Activated CD8-positive, alpha-beta memory T cell treated with anti-CD3 and anti-CD28 coated beads, Interleukin-2, amount 10 ng/mL, durations not matched to agents 7 days and 5 days (primary cell): ENCODE measurements at places on chromosomes 3 and 15.

- no peak for DNase-seq
These were observed 11.5 kb downstream of the ITPR1 start for GRCh38 chr3:4504340-4505261.

- peak; percentile 41 for DNase-seq
These were observed 61.9 kb downstream of the BTLA start for GRCh38 chr3:112437146-112438022.

DNA sequence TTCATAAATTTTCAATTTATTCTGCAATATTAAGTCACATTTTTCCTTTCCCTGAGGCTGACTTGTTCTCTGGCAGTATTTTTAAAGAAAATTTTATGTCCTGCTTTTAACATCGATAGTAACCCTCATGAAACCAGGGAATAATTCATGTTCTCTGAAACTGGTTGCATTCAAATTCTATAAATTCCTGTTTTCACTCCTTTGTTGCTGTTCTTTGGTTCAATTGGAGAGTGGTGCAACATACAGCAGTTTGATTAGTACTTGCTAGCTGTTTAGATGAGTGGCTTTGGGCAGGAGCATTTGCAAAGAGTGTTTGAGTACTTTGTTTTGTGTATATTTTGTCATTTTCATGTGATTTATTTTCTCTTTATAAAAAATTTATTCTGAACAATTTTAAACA lies 19.2 kb downstream of the ZIC1 start:
- no peak for DNase-seq

DNA sequence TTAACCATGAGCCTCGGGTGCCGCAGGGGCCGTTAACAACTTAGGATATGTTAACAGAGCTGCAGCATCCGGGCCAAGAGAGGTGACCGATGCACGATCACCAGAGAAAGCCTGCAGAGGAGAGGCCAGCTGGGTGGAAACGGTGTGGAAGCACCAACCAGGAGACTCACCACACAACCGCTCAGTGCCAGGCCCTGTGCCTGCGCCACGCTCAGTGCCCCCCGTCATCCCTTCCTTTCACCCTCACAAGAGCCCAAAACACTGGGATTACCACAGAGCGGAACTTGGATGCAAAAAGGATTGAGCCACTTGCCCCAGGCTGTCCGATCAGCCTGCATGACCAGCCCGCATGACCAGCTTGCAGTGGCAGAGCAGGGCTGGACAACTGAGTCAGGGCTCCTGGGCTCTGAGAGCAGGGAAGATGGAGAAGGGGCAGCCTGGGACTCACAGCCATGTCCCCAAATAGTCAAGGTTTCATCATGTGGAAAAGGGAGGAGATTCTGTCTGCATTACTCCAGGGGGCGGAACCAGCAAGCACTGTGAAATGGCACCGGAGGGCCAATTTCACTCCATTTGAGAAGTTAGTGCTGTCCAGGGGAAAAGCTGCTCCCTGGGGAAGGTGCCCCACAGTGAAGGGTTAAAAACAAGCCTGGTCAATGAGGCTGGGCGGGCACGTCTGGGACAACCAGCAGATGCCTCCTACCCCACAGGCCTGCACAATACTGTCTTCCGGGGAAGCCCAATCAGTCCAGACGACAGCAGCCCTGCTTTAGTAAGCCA lies 156.8 kb downstream of the ATP10A start:
- DNase-seq: no peak

DNA sequence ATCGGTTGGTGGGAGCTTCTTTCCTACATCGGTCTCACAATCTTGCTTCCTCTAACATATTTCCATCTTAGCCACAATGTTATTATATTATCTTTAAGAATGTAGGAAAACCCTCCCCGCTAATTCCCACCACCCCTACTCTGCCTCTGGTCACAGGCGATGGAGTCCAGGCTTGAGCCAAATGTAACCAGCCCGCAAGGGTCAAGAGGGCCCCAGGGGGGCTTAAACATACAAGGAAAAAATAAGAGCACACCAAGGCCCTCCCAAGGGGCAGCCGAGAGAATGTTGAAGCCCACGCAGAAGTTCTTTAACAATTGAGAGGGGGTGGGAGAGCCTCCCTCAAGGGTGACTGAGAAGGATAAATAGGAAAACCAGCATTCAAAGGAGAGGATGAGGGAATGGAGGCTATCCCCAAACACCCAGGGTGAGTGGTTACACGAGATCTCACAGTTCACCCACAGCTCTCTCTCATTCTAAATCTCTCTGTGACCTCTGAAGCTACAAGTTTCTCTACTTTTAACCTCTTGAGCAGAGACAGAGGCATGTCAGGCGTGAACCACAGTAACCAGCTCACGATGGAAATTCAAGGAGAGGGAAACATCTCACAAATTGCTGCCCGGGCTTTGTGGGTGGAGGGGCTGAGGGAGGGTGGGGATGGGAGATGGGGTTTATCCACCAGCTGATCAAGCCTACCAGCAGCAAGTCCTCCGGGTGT lies 31.4 kb upstream of the UACA start:
- DNase-seq: no peak

DNA sequence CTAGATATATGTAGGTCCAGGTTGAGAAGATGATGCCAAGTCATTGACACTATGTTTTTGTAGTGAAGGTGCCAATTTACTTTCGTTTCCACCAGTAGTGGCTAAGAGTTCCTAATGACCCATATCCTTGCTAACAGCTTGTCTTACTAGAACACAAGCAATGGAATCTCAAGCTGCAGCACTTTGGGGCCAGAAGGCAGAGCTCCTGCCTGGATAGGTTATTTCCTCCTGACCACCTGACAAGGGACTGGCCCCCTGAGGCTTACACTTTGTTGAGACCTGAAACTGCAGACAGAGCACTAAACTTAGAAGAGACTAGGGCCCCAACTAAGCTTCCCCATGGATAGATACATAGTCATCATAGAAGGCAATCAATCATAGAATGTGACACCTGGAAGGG lies 11.7 kb downstream of the ONECUT1 start:
- no peak for DNase-seq

- no peak for DNase-seq
These were observed 96.7 kb upstream of the KCNMB2 start for GRCh38 chr3:178439504-178439903.

DNA sequence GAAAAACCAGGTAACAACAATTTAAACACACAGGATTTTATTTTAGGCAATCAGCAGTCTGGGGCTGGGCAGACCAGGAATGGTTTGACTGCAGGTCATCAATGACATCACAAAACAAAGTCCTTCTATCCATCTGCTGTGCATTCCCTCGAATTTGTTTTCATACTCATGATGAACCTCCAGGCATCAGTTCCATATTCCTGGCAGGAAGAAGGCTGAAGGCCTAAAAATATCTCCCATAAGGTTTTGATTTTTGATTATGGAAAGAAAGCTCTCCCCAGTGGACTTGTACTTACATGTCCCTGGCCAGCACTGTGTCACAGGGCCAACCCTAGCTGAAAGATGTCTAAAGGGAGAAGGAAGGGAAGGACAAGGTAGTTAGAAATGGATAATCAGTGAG lies 107.4 kb downstream of the PEAK1 start:
- DNase-seq: no peak

GRCh38 chr3:195907934-195908693 lies at the start of gene TNK2:
TNK2 (minus strand) TSS chr3:195908551; CDS start chr3:195888588, 19,963 bp downstream.
- peak; percentile 75 for DNase-seq

- no peak for DNase-seq
These were observed 31.0 kb downstream of the NMD3 start for GRCh38 chr3:161252143-161252542.

DNA sequence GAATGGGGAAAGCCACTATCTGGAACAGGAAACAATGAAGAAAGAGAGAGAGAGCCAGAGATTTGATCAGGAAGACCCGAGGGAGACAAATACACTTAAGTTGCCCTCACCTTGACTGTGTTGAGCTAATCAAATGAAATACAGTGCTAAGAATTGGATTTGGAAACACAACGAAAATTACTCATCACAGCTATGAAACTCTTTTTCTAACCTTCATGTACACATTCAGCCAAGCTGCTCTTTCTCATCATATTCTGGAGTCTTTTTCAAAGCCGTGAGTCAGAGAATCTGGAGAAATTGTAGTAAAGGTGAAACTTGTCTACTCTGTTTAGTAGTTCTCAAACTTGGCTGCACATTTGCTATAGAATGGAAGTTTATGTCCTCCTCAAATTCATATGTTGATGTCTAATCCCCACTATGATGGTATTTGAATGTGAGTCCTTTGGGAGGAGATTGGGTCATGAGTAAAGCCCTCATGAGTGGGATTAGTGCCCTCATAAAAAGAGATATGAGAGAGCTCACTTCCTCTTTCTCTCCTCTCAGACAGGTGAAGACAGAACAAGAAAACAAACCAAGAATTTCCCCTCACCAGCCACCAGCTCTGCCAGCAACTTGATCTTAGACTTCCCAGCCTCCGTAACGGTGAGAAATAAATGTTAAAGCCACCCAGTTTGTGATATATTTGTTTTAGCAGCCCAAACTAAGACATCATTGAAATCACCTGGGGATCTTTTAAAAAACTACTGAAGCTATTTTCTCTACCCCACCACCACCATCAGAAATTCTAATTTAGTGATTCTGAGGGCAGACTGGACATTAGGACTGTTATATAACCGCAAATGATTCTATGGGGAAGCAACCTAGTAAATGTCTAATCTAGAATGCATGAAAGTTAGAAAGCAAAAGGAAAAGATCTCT lies 143.6 kb upstream of the GRM7 start:
- DNase-seq: no peak

DNA sequence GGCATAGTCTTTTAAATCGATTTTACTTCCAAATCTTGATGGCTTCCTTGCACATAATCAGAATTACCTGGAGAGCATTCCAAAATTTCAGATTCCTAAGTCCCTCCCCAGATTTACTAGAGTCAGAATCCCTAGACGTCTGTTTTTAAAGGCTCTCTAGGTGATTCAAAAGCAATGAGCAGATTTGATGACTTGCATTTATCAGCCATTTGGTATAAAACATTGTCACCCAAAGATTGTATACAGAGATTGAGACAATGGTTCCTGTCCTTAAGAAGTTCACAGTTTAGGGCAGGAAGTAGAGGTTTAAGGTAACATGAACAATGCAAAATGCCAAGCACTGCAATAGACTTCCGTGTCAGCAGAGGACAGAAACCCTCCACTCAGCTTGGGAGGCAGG lies 2.6 kb upstream of the PYGO1 start:
- no peak for DNase-seq

GRCh38 chr3:31450345-31450744 lies 82.4 kb upstream of the STT3B start:
- no peak for DNase-seq

GRCh38 chr3:12138044-12138443 lies 20.7 kb downstream of the TIMP4 start:
- DNase-seq: peak; percentile 46

- DNase-seq: peak; percentile 19
These were observed 199.8 kb upstream of the RGMA start for GRCh38 chr15:93288728-93289294.

- DNase-seq: no peak
These were observed 51.9 kb downstream of the BBX start for GRCh38 chr3:107574650-107575049.

DNA sequence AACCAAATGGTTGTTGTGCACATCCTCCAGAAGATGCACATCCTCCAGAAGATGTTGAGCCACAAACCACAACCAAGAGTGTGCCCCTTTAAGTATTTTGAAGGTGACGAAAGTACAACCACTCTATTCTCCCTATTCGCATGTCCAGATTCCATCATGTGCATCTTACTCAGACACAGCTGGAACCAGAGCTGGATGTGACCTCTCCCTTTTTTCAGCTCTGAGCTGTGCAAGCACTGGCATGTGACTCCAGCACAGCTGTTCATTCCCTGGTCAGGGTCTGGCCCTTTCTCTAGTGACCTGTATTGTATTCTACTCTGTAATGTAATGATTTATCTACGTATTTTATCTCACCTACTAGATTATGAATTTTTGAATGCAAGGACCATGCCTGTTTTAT lies 29.3 kb upstream of the DLG1 start:
- DNase-seq: no peak

DNA sequence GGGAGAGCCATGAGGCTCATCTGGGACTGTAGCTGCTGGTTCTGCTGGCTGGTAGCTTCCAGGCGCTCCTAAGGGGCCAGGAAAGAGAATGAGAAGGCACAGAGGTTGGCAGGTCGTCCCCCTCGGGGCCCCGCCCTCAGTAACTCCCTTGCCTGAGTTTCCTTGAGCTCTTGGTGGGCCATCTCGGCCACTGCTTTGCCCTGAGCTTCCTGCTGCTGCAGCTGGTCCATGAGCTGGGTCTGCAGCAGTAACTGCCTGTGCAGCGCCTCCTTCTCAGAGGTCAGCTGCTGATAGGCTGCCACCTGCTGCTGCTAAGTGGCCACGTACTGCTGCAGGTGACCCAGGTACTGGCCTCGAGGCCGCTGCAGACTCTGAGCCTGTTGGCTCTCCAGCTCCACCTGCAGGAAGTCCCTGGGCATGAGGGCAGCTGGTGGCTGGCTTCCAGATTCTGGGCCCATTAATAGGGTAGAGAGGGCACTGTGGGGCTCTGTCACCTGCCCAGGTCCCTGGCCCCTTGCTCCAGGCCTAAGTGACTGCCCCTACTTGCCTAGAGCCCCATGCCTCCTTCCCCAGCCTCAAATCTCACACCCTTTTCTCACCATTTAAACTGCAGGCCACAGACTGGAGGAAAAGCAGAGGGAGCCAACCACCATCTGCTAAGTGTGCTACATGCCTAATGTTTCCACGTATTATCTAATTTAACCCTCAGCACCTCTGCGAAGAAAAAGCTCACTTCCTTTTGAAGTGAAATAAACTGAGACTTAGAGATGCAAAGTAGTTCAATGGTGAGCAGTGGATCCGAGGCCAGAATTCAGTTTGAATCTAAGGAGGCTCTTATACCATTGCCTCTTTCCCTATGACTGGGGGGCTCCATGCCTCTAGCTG lies 10.8 kb upstream of the VPS33B start:
- peak; percentile 76 for DNase-seq
